Inflammatory macrophage (primary cell): ENCODE measurements at places on chromosomes 2 and 18.

GRCh38 chr2:29006092-29006979, 25.2 kb downstream of the TOGARAM2 start:
- DNase-seq = peak; percentile 80

GRCh38 chr18:61785588-61785987, 107.2 kb downstream of the RNF152 start:
- DNase-seq = no peak

GRCh38 chr18:59837586-59837985, 62.2 kb upstream of the PMAIP1 start:
- DNase-seq = peak; percentile 82

GRCh38 chr2:9100080-9100876, 96.8 kb upstream of the MBOAT2 start:
- no peak for DNase-seq

DNA sequence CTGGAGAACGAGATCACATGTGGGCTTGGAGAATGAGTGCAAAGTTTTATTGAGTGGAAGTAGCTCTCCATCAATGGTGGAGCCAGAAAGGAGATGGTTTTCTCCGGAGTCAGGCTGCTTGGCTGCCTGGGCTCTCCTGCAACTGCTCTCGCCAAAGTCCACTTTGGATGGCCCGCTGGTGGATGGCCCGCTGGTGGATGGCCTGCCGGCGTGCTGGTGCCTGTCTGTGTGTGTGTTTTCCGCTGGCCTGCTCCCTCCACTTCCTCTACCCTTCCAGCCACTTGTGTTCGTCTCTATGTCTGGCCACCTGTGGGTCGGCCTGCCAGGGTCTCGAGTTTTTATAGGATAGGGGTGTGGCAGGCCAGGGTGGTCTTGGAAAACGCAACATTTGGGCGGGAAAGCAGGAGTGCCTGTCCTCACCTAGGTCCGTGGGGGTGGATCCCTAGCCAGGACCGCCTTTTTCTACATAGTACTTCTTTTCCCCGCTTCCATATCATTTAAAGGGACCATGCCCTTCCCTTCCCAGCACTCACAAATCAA, 1292.1 kb upstream of the PIK3C3 start:
- DNase-seq = no peak

DNA sequence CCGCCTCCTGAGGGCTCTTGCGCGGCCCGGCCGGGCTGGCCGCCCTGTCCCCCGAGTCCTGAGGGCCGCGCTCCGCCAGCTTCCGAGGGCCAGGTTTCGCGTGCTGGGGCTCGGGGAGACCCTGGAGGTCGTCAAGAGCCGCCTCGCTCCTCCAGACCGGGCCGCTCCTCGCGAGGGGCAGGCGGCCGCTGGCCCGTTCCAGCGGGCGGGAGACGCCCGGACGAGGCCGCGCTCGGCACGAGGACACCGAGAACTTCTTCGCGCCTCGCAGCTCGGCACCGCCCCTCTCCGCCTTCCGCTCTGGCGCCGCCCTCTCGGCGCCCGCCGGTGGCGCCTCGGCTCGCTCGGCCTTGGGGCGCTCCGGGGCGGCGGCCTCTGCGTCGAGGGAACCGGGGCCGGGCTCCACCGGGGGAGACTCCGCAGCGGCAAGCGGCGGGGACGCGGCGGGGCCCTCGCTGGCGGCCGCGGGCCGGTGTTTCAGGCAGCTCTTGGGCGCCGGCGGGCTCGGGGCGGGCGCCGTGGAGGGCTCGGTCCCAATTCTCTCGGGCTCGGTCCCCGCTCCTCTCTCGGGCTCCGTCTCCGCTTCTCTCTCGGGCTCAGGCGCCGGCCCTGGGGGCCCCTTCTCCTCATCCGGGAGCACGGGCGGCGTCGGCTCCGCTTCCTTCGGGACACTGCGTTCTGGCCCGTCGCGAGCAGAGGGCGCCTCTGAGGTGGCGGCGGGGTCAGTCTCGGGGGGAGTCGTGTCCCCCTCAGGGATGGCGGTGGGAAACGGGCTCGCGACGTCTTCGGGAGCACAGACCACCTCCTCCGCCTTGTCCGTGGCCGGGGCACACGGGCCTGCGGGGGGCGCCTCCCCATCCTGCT, 91.6 kb upstream of the MGAT4A start:
- peak; percentile 57 for DNase-seq
